ENCODE measurements at places on chromosomes 5 and 9. TPM values are rescaled to one million over a fixed set of nuclear protein-coding genes. Genes with fewer than 3 reads are reported as not detected.

Gene CNTNAP3
- 30.4 TPM for total RNA-seq

Gene LCN9
- not detected for total RNA-seq

GRCh38 chr9:101403516-101404285 lies 5.0 kb downstream of the ZNF189 start:
- H3K36me3 ChIP-seq = peaks cover 82% of the 10 kb centered on the region
- H3K27me3 ChIP-seq = no peaks in the 10 kb centered on the region
- peaks cover 28% of the 10 kb centered on the region for H3K4me1 ChIP-seq
- no peak overlapping the region for H3K27ac ChIP-seq
- H3K4me3 ChIP-seq = no peak overlapping the region

Gene TAF11L5
- not detected for total RNA-seq

DNA sequence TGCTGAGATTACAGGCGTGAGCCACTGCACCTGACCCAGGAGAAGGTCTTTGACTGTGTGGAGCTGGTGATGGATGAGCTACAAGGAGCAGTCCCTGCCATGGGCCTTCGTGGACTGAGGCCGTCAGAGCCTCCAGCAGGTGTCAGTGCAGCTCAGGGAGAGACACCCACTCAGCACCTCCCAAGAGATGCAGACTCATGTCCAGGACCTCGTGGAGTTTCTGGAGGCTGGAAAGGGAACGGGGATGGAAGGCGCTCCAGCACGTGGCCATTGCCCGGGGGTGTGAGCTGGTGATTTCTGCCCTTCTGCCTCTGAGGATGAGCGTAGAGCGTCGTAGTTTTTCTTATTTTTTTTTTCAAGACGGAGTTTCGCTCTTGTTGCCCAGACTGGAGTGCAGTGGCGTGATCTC lies 9.5 kb downstream of the TOR4A start:
- H3K4me3 ChIP-seq = no peak overlapping the region
- H3K4me1 ChIP-seq = peaks cover 2% of the 10 kb centered on the region
- H3K27ac ChIP-seq = peak overlapping the region; percentile 45
- DNase-seq = no peak
- no peaks in the 10 kb centered on the region for H3K36me3 ChIP-seq

DNA sequence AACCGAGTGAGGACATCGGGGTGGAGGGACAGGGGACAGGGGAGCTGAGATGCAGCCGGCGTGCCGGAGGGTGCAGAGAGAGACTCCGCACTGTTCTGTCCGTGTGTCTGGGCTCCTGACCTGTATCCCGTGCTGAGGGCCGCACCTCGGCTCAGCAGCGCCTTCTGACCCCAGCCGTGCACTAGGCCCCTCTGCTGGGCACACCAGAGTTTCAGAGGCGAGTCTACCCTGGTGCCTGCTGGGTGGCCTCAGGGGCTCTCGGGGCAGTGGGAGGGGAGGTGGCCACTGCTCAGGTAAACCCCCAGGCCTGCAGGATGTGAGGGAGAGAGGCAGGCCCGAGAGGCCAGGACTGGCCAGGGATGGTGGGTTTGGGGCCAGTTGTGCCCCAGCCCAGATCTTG lies 100.2 kb downstream of the RXRA start:
- no peak for DNase-seq
- no peak overlapping the region for H3K4me3 ChIP-seq
- no peaks in the 10 kb centered on the region for H3K27me3 ChIP-seq
- peaks cover 5% of the 10 kb centered on the region for H3K4me1 ChIP-seq
- H3K27ac ChIP-seq = no peak overlapping the region

GRCh38 chr9:77735494-77735893 lies 87.4 kb upstream of the GNA14 start:
- peaks cover 9% of the 10 kb centered on the region for H3K36me3 ChIP-seq
- no peak for DNase-seq
- no peak overlapping the region for H3K4me3 ChIP-seq
- H3K27ac ChIP-seq = no peak overlapping the region

DNA sequence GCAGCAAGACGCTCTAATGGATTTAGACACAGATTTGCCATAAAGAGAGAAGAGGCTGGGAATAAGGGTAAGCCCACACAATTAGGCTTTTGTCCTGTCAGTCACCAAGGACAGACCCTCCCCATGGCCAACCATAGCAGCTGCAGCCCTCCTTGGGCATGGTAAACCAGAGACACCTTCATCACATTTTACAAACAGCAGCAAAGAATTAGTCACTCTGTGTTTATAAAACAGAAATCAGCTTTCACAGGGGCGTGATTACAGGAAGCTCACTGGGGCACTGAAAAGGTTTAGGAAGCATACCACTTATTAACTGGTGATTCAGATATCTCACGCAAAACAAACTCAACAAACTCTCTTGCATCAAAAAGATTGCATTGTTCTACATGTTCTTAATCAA lies 37.3 kb upstream of the ZNF622 start:
- H3K27ac ChIP-seq = peak overlapping the region; percentile 35
- no peaks in the 10 kb centered on the region for H3K36me3 ChIP-seq
- no peak overlapping the region for H3K4me3 ChIP-seq
- H3K27me3 ChIP-seq = no peaks in the 10 kb centered on the region
- H3K4me1 ChIP-seq = peaks cover 19% of the 10 kb centered on the region

DNA sequence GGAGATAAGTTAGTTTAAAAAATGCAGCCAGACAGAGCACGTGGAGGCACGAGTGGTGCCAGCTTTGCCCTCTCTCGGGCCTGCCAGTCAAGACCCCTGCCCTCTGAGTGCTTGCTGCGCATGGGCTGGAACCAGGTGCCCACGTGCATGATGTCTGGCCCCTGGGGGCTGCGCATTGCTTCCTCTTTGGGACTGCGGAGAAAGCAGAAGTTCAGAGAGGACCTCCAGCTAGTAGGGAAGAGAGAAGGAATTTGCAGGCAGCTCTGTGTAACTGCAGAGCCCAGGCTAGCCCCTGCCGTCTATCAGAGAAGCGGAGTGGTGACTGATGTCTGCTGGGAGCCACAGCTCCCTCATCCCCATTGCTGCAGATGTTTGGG lies 9.7 kb upstream of the RNU6ATAC start:
- DNase-seq = no peak
- no peaks in the 10 kb centered on the region for H3K36me3 ChIP-seq
- no peak overlapping the region for H3K27ac ChIP-seq
- no peaks in the 10 kb centered on the region for H3K27me3 ChIP-seq
- peaks cover 45% of the 10 kb centered on the region for H3K4me1 ChIP-seq

- peaks cover 2% of the 10 kb centered on the region for H3K27me3 ChIP-seq
- H3K27ac ChIP-seq = no peak overlapping the region
- no peaks in the 10 kb centered on the region for H3K36me3 ChIP-seq
- no peak overlapping the region for H3K4me3 ChIP-seq
- DNase-seq = no peak
These were observed 424.2 kb upstream of the WWC1 start for GRCh38 chr5:167867281-167867680.

DNA sequence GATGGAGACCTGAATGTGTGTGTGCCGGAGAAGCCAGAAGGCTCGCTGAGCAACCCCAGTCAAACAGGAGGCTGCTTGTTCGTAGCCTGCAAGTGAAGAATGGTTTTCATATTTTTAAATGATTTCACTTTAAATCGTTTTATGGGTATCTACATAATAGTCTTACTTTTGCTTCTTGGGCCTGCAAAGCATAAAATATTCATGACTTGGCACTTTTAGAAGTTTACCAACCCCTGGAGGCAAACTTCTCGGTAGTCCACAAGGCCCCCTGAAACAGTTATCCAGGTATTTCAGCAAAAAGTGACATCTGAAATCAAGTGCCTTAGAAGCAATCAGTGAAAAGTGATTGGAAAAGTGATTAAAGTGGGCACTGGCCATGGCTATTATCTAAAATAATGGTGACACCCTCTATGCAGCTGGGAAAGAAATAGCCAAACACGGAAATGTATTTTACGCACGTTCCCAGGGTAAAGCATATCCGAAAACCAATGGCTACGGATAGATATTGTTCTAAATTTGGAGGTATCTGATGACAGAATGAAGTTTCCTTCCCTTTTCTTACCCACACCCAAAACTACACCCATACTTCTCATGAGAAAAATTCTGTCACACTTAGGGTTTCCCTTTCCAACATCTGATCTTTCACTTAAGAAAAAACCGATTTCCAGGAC lies 39.0 kb downstream of the RAPGEF1 start:
- DNase-seq = no peak
- no peaks in the 10 kb centered on the region for H3K36me3 ChIP-seq
- H3K27ac ChIP-seq = no peak overlapping the region
- H3K4me3 ChIP-seq = no peak overlapping the region
- H3K27me3 ChIP-seq = no peaks in the 10 kb centered on the region

Gene VAV2
- total RNA-seq = 21.5 TPM

GRCh38 chr5:154476354-154477205 lies 1.4 kb downstream of the HAND1 start:
- no peak overlapping the region for H3K27ac ChIP-seq
- H3K27me3 ChIP-seq = peaks cover 88% of the 10 kb centered on the region
- DNase-seq = no peak
- H3K4me3 ChIP-seq = no peak overlapping the region
- H3K36me3 ChIP-seq = peaks cover 2% of the 10 kb centered on the region

DNA sequence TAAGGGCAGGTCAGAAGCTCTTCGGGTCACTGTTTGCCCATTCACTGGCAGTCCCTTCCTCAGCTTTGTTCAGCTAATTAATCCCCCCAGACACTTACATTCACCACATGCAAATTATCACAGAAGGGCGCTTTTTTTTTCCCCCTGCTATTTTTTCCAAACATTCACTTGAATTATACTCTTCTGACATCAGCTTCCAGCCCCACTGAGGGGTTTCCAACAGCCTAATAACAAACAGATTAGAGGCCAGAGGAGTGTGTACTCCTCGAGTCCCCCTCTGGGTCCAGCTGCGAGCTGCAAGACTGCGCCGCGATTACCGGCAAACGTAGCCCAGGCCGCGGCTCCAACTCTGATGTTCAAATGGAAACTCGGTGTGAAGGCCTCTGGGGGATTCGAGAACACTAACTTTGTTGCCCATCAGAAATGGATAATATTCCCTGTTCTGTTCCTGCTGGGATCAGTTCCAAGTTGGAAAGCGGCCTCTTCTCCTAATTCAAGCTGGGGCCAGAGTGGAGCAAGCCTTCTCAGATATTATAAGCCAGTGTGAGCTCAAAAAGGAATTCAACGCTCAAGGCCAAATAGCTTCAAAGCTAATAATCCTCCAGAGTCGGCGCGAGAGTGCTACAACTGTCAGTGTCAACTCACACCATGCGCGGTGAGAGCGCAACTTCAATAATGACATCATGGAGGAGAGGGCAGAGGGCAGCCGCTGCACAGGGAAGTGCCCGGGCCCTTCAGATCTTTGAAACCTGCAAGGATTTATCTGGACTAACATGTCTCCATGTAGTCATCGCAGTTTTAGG lies 560.8 kb downstream of the BNC2 start:
- no peaks in the 10 kb centered on the region for H3K36me3 ChIP-seq
- peaks cover 3% of the 10 kb centered on the region for H3K27me3 ChIP-seq

GRCh38 chr5:137022725-137023124 lies 476.4 kb downstream of the SPOCK1 start:
- no peak for DNase-seq
- H3K27me3 ChIP-seq = peaks cover 2% of the 10 kb centered on the region
- H3K4me3 ChIP-seq = no peak overlapping the region
- H3K4me1 ChIP-seq = peaks cover 5% of the 10 kb centered on the region
- no peaks in the 10 kb centered on the region for H3K36me3 ChIP-seq

GRCh38 chr5:15476977-15477376 lies 23.0 kb upstream of the FBXL7 start:
- H3K36me3 ChIP-seq = no peaks in the 10 kb centered on the region
- peaks cover 75% of the 10 kb centered on the region for H3K27me3 ChIP-seq
- H3K4me1 ChIP-seq = no peaks in the 10 kb centered on the region
- H3K27ac ChIP-seq = no peak overlapping the region

- no peak overlapping the region for H3K4me3 ChIP-seq
- no peaks in the 10 kb centered on the region for H3K27me3 ChIP-seq
- no peaks in the 10 kb centered on the region for H3K4me1 ChIP-seq
- H3K36me3 ChIP-seq = no peaks in the 10 kb centered on the region
- DNase-seq = no peak
These were observed 482.0 kb downstream of the DMRT2 start for GRCh38 chr9:1532171-1532570.

DNA sequence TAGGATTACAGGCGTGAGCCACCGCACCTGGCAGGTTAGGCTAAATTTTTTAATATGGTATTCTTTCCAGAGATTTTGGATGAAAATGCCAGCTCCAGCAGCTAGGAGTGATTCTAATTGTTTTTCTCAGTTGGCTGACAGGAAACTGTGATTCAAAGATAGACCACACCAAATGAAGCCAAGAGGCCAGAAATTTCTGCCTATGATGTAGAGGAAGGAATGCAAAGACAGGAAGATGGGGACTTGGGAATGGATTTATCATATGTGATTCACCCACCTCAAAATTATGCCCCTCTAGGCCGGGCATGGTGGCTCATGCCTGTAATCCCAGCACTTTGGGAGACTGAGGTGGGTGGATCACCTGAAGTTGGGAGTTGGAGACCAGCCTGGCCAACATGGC lies 53.3 kb downstream of the UGCG start:
- H3K36me3 ChIP-seq = no peaks in the 10 kb centered on the region
- no peaks in the 10 kb centered on the region for H3K27me3 ChIP-seq
- H3K4me1 ChIP-seq = peaks cover 15% of the 10 kb centered on the region
- DNase-seq = no peak
- no peak overlapping the region for H3K27ac ChIP-seq

Gene SPAG8
- 2.4 TPM for total RNA-seq

- no peak for DNase-seq
- peaks cover 34% of the 10 kb centered on the region for H3K27me3 ChIP-seq
- H3K27ac ChIP-seq = no peak overlapping the region
- H3K4me3 ChIP-seq = no peak overlapping the region
- no peaks in the 10 kb centered on the region for H3K4me1 ChIP-seq
These were observed 87.7 kb downstream of the ACER2 start for GRCh38 chr9:19496321-19497050.

- no peaks in the 10 kb centered on the region for H3K27me3 ChIP-seq
- H3K36me3 ChIP-seq = no peaks in the 10 kb centered on the region
- no peak overlapping the region for H3K4me3 ChIP-seq
- no peak for DNase-seq
- H3K4me1 ChIP-seq = no peaks in the 10 kb centered on the region
These were observed 174.7 kb downstream of the CACNA1B start for GRCh38 chr9:138052322-138052615.

Gene CMYA5
- 0.39 TPM for total RNA-seq

DNA sequence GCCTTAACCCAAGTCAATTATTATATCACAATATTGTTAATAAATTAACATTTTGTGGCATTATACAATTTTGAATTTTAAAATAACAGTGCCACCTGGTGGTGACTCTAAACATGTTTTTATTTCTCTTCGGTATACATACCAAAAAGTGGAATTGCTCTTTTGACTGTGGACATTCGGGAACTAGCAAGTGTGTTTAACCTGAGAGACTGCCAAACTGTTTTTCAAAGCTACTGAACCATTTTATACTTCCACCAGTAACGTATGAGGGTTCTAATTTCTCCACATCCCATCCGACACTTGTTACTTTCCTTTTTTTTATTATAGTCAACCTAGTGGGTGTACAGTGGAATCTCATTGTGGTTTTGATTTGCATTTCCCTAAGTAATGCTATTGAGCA lies 18.3 kb upstream of the HSDL2 start:
- H3K36me3 ChIP-seq = no peaks in the 10 kb centered on the region
- no peak overlapping the region for H3K27ac ChIP-seq
- DNase-seq = no peak
- peak overlapping the region; percentile 22 for H3K4me3 ChIP-seq
- no peaks in the 10 kb centered on the region for H3K27me3 ChIP-seq
- peaks cover 10% of the 10 kb centered on the region for H3K4me1 ChIP-seq

GRCh38 chr9:2198956-2199635 lies 183.9 kb downstream of the SMARCA2 start:
- peaks cover 20% of the 10 kb centered on the region for H3K36me3 ChIP-seq
- DNase-seq = no peak
- peaks cover 6% of the 10 kb centered on the region for H3K4me1 ChIP-seq
- no peak overlapping the region for H3K4me3 ChIP-seq
- no peak overlapping the region for H3K27ac ChIP-seq

- no peak overlapping the region for H3K27ac ChIP-seq
- no peaks in the 10 kb centered on the region for H3K36me3 ChIP-seq
- no peak overlapping the region for H3K4me3 ChIP-seq
- DNase-seq = no peak
These were observed 19.3 kb downstream of the MOCS2 start for GRCh38 chr5:53090229-53090628.

Gene SLC36A2
- total RNA-seq = not detected

Gene FNIP1
- total RNA-seq = 43.0 TPM

Data from osteocyte (in vitro differentiated cells).